ENCODE measurements at places on chromosomes 12 and 14.

- no peak for DNase-seq
Observed at GRCh38 chr12:112168561-112168971, 43.2 kb downstream of the TRAFD1 start.

DNA sequence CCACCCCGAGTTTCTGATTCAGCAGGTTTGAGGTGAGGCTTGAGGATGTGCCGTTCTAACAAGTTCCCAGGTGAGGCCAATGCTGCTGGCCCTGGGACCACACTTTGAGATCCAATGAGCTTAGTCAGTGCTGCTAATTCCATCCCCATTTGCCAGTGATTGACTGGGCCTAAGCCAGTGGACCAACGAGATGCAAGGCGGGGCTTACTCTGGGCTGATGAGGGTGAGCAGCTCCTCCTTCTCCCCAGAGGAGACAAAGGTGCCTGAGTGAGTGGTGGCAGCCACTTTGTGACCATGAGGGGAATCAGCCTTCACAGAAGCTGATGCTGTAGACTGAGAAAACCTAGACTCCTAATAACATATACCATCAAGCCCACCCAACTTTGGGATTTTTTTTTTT is 23.1 kb upstream of the HNF1A start:
- DNase-seq, result no peak

- no peak for DNase-seq
Observed at GRCh38 chr12:6695313-6696045, 5.1 kb downstream of the PIANP start.

- no peak for DNase-seq
Observed at GRCh38 chr12:43736927-43737440, 21.6 kb downstream of the PUS7L start.

- no peak for DNase-seq
Observed at GRCh38 chr12:11819643-11820042, 170.2 kb downstream of the ETV6 start.

DNA sequence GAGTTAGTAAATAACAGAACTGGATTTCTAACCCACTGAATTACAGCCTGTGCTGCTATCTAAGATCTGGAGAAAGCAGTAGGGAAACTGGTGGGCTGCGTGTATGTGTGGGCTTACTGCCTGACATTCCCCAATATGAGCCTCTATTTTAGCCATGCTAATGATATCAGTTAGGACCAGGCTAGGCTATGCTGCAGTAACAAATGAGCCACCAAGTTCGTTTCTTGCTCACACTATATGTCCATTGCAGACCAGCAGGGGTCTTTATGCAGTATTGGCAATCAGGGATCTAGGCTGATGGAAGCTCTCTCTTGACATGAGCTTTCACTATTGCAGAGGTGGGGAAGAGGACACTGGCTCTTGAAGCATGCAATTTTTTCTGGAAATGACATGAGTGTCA is 40.4 kb downstream of the FOS start:
- no peak for DNase-seq

GRCh38 chr12:84159260-84159659 is 753.3 kb downstream of the SLC6A15 start:
- no peak for DNase-seq

Data from mucosa of descending colon (tissue), 3 donors.